Mucosa of descending colon (tissue), 3 donors: ENCODE measurements at places on chromosomes 12 and 14. TPM values are rescaled to one million over a fixed set of nuclear protein-coding genes. Genes with fewer than 3 reads are reported as not detected.

DNA sequence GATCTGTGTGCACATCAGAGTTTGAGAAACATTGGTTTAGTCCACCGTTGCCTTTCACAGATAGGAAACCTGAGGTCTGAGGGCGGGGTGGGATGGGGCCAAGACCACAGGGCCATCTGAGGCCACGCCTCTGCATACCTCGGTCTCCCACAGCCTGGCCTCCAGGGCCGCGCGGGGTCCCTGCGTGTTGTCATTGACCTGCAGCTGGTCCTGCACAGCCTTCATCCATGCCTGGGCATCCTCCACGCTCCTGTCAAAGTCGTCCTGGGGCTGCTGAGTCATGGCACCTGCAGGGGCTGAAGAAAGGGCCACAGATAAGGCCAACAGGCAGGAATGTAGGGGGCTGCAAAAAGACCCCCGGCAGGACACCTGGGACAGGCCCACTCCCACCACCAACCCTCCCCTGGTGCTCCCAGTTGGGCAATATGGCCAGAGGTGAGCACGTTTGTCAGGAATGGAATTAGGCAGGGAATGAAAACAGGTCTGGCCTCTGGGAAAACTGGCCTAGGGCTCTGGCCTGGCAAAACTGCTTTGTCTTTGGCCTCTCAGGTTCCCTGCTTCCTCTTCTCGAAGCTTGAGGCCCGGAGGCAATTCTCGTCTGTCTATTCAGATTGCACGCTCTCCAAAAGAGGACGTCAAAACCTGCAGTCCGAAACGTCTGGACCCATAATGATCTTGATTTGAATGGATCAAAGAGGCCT is 40.8 kb downstream of the SYNE3 start:
- no peak for DNase-seq

DNA sequence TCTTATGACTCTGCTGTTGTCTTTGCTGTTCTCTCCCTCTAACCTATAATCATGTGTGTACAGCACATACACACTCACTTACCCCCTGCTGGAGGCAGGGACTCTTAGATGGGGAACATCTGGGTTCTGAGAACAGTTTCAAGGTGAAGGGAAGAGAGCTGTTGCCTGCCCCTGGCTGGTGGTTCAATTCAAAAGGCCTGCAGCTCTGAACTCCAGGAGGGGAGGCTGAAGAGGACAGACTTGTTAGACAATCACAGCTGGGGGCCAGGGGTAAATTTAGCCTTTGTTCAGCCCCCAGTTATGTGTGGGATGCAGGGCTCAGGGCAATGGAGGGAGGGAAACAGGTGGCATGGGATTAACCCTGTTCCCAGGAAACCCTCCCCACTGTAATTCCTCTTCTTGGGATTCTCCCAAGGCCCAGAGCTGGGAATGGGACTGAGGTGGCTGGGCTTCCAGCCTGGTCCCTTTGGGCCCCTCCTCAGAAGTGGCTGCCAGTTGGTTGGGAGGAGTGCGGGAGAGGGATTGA is 1.9 kb downstream of the MYL6B start:
- no peak for DNase-seq

DNA sequence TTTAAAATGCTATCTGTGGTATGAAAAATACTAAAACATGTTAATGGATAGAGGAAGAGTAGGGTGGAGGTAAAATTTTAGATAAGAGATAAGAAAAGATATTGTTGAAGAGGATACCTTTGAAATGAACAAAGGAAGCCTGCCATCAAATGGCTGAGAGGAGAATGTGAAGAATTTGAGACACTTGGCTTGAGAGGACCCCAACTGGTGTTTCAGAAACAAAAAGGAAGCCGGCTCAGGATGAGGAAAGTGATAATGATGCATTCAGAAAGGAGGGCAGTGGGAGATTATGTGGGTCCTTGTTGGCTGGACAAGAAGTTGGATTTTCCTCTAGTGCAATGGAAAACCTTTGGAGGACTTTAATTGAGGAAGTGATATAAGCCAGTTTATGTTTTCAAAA is 264.4 kb downstream of the DUSP6 start:
- no peak for DNase-seq

- DNase-seq: peak; percentile 73
Observed at GRCh38 chr12:116856729-116857128, 24.5 kb downstream of the HRK start.

GRCh38 chr14:22980672-22981089 is 1.7 kb downstream of the AJUBA start:
- DNase-seq: peak; percentile 43

DNA sequence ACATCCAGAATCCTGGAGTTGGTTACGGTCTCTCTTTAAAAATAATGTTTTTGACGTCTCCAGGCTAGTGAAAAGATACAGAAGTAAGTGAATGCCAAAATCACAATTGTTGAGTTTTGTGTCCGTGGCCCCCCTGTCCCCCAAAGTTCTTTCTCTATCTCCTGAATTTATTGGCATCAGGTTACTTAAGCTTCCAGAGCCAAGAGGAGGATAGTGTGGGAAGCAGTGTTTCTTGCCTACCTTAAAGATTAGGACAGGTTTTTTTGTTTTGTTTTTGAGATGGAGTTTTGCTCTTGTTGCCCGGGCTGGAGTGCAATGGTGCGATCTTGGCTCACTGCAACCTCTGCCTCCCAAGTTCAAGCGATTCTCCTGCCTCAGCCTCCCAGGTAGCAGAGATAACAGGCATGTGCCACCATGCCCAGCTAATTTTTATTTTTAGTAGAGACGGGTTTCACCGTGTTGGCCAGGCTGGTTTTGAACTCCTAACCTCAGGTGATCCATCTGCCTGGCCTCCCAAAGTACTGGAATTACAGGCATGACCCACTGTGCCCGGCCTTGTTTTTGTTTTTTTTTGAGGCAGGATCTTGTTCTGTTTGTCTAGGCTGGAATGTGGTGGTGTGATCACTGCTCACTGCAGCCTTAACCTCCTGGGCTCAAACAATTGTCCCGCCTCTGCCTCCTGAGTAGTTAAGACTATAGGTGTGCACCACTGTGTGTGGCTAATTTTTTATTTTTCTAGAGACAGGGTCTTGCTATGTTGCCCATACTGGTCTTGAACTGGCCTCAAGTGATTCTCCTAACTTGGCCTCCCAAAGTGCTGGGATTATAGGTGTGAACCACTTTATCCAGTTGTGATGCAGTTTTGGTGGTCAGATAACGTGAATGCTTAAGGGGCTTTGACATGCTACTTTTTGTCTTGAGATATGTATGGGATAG is 5.4 kb downstream of the SRSF5 start:
- DNase-seq: no peak

GRCh38 chr12:40342010-40342409 is 117.2 kb downstream of the LRRK2 start:
- DNase-seq: no peak

DNA sequence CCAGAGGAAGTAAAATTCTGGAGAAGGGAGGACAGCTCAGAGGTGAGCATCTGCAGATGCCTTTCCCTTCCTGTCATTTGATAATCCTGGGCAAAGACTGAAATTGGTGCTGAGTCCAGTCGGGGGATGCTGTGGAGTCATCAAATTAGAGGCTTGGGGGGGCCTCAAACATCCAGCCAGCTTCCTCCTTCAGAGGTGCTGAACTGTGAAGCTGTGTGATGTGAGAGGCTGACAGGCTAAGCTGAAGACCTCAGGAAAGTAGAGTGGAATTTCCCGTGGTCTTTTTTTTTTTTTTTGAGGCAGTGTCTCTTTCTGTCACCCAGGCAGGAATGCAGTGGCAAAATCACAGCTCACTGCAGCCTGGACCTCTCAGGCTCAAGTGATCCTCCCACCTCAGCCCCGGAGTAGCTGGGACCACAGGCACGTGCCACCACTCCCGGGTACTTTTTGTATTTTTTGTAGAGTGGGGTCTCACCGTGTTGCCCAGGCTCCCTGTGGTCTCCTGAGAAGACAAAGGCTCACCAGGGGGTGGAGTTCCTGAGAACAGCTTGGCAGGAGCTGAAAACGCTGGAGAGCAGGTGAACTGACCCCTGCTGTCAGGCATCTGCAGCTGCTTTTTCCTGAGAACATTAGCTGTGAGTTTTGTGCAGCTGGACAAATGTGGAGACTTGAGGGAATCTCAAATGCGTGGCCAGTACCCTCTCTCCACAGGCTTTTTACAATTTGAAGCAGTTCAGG is 6.1 kb upstream of the TCL1B start:
- no peak for DNase-seq

GRCh38 chr12:12349711-12350665 is at the start of gene MANSC1:
Gene MANSC1, minus strand, starts transcription at chr12:12350242. Its CDS starts 6,928 bp downstream, at chr12:12343314.
- peak; percentile 80 for DNase-seq

DNA sequence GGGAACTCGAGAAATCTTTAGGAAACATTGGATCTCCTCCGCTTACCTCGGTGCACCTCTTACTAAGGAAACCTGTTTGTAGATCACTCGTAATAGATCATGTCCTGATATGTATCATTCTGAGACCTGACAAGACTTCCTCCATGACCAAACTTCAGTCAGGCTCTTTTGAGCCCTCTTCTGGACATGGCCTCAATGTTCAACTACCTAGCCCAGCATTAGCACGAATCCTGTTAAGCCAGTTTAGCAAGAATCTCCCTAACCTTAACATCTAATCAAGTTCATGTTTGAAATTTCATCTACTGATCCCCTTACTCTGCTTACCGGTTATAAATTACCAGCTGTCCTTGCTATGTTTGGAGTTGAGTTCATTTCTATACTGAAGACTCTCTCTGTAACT is 713.9 kb upstream of the USP15 start:
- no peak for DNase-seq

DNA sequence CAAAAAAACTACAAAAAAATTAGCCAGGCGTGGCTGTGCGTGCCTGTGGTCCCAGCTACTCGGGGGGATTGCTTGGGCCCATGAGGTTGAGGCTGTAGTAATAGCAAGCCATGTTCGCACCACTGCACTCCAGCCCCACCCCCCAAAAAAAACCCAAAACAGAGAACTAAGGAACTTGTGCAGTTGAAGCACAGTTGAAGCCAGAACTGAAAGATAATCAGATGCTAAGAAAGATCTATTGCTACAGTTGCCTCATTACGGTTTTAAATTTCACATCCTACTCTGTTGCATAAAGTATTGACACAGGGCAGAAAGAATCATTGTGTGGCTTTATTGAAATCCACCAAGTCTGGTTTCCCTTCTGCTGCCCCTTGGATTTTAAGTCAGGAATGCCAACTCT is 3.8 kb downstream of the CS start:
- no peak for DNase-seq

- peak; percentile 67 for DNase-seq
Observed at GRCh38 chr14:38838049-38838978, 264.7 kb downstream of the SEC23A start.

CIDEB gene
- total RNA-seq: 8.5 TPM

IL31 gene
- total RNA-seq: not detected

AMN gene
- 128 TPM for total RNA-seq
